Breast epithelium (tissue), 4 donors: ENCODE measurements at places on chromosomes 11 and 22. TPM values are rescaled to one million over a fixed set of nuclear protein-coding genes. Genes with fewer than 3 reads are reported as not detected.

GAL gene
- 0.64 TPM for total RNA-seq

SPON1 gene
- 133 TPM for total RNA-seq

KRTAP5-8 gene
- not detected for total RNA-seq

GRCh38 chr22:32473388-32473952 lies 1.1 kb upstream of the FBXO7 start:
- H3K36me3 ChIP-seq: no peaks in the 10 kb centered on the region
- DNase-seq: no peak
- no peaks in the 10 kb centered on the region for H3K27me3 ChIP-seq
- peak overlapping the region; percentile 99 for H3K27ac ChIP-seq

APOBEC3H gene
- not detected for total RNA-seq

DNA sequence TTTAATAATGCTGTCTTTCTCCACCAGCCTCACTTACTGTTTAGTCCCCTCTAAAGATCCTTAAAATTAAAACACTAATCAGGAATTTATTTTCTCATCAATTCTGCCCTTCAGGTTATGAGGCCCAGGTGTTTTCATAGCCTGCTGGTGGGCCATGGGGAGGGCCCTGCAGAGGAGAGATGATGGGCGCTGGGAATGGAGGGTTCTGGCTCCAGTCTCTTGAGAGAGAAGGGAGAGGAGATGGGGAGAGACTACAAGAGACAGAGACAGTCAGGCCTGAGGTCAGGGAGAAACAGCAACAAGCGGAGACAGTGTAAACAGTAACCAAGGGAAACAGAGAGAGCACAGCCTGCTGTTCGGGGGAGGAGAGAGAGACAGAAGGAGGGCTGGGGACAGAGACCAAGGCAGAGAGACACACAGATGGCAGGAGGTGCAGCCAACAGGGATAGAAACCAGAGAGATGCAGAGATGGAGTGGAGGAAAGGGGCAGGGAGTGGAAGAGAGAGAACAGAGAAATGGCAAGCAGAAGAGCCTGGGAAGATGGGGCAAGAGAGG lies 187.3 kb upstream of the SYT13 start:
- DNase-seq: no peak
- no peaks in the 10 kb centered on the region for H3K36me3 ChIP-seq
- no peaks in the 10 kb centered on the region for H3K4me1 ChIP-seq
- H3K27me3 ChIP-seq: no peaks in the 10 kb centered on the region

GRCh38 chr11:64358536-64358906 lies 441 bp upstream of the RPS6KA4 start:
- peaks cover 9% of the 10 kb centered on the region for H3K4me1 ChIP-seq
- H3K4me3 ChIP-seq: peak overlapping the region; percentile 98
- no peaks in the 10 kb centered on the region for H3K36me3 ChIP-seq

DNA sequence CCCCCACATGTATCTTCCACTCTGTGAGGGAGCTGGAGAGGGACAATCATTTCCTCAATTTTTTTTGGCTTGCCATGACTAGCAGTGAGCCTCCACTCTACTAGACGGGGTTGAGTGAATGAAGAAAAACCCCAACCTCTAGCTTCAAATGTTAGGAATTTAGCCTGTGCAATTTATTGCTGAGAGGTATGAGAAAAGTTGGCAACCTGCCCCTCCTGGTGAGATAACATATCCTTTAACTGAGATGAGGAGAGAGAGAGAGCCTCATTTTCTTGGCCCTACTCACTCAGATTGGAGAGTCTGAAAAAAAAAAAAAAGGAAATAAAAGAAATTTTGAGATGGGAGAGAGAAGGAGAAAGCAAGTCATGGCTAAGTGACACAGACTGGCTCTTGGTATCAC lies 218.2 kb upstream of the CARD18 start:
- no peak overlapping the region for H3K27ac ChIP-seq
- no peaks in the 10 kb centered on the region for H3K27me3 ChIP-seq
- H3K4me1 ChIP-seq: no peaks in the 10 kb centered on the region
- no peaks in the 10 kb centered on the region for H3K36me3 ChIP-seq
- no peak for DNase-seq

DNA sequence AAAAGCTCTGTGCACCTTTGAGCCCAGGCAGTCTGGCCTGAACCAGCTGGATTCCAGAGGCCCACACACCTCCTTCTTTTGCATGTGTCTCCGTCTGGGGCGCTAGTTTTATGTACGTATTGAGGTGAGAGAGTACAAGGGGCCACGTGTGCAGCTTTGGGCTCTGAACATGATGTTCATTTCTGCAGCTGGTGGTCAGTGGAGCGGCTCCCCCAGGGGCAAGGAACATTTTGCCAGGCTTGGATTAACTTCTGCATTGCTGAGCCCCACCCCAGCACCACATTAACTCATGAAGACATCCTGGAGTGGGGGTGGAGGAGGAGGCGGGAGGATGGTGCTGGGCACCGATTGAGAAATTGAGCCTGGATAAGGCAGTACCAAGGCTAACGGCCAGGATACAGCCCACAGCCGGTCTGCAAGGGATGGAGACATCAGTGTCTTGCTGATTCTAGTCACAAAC lies 13.8 kb downstream of the USP2 start:
- no peak overlapping the region for H3K27ac ChIP-seq
- peaks cover 6% of the 10 kb centered on the region for H3K4me1 ChIP-seq
- H3K27me3 ChIP-seq: no peaks in the 10 kb centered on the region
- no peak overlapping the region for H3K4me3 ChIP-seq
- no peak for DNase-seq

- no peak overlapping the region for H3K27ac ChIP-seq
- H3K27me3 ChIP-seq: no peaks in the 10 kb centered on the region
- H3K4me3 ChIP-seq: no peak overlapping the region
- no peak for DNase-seq
- H3K36me3 ChIP-seq: no peaks in the 10 kb centered on the region
Measured at GRCh38 chr11:133712051-133712560, 133.2 kb downstream of the SPATA19 start.
